ENCODE measurements at places on chromosomes 6 and 20.
A peak's percentile ranks its signal among the peaks of the same experiment; 100 is the strongest.

DNA sequence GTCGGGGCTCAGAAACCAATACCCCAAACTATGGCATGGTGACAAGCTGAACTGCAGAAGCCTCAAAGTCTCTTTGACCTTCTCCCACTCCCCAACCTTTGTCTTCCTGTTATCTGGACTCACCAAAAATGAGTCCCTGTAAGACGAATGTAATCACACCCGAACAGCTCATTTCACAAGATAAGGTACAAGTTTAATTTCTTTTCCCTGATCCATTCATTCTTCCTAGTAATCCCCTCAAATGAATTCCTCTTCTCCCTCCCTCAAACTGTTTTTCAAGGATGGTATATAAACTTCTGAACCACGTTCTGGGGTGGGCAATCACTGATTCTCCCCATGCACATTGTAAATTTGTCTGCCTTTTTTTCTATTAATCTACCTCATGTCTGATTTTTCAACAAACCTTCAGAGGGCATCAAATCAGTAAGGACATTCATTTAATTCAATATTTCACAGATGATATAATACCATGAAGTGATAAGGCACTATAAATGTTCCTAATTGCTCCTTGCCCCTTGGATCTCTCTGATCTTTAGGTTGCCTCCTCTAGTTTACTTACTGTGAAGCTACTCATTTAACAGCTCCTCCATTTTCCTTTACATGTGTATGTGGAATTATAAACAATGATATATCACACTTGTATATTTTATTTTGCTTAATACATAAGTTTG is 77.2 kb downstream of the OR2B2 start:
- DNase-seq, result no peak

DNA sequence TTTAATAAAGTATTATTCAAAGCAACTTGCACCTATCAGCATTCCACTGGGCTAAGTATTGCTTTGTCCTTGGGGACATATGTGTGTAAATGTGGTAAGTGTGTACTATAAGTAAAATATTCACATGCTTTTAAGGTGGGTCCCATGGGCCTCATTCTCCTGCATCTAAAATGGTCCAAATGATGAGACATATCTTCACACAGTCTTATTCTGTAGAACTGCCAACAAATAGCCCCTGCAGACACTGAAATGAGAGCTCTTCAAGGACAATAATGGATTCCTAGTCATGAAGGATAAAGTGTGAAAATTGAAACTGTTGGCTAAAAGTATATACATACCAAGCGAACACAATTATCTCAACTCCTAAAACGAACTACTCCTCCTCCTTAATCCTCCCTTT is 81.8 kb downstream of the SMLR1 start:
- no peak for DNase-seq

DNA sequence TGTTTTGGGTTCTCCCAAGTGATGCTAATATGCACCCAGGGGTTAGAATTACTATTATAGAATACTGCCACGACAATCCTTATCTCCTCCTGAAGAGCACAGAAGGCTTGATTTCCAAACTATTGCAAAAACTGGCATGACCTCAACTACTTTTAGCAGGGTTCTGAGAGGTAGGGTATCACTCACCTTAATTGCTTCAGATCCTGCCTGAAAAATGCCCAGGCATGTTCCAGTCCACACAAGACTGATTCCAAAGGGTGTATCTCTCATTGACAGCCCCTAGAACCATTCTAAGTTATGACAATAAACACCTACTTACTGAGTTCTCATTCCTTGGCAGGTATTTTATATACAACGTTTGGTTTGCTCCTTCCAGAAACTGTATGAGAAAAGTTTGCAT is 5.0 kb upstream of the DSE start:
- DNase-seq, result no peak

GRCh38 chr6:30830438-30830837 is 53.9 kb upstream of the DDR1 start:
- DNase-seq, result no peak

DNA sequence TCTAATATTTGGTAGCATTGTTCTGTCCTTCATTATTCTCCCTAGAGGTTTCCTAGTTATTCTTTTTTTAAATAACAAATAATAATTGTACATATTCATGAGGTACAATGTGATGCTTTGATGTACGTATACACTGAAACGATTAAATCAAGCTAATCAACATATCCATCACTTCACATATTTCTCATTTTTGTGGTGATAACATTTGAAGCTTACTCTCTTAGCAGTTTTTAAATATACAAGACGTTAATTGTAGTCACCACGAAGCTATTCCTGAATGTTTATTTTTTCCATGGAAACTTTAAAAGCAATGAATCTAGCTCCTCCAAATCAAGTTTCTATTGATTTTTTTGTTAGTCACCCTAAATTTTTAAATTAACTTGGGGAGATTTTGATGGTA is 116.5 kb upstream of the PRND start:
- DNase-seq, result no peak

- no peak for DNase-seq
These were observed 20.1 kb upstream of the ZNF451 start for GRCh38 chr6:57069920-57070331.

DNA sequence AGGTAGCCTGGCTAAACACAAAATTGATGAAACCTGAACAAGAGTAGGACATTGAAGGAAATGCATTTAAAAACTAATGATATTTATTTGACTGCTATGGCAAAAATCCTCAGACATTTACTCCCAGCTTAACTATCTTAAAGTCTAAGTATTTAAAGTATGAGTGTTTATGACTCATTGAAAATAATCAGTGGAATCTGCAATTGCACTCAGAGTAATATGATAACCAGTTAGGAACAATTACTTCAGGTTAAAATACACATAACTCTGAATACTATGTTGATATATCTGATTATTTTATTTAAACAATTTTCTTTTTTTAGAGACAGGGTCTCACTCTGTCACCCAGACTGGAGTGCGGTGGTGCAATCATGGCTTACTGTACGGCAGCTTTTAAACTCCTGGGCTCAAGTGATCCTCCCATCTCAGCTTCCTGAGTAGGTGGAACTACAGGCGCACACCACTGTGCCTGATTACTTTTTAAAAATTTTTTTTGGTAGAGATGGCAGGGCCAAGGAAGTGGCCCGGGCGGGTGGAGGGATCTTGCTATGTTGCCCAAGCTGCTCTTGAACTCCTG is 43.9 kb downstream of the FILIP1 start:
- DNase-seq, result no peak

DNA sequence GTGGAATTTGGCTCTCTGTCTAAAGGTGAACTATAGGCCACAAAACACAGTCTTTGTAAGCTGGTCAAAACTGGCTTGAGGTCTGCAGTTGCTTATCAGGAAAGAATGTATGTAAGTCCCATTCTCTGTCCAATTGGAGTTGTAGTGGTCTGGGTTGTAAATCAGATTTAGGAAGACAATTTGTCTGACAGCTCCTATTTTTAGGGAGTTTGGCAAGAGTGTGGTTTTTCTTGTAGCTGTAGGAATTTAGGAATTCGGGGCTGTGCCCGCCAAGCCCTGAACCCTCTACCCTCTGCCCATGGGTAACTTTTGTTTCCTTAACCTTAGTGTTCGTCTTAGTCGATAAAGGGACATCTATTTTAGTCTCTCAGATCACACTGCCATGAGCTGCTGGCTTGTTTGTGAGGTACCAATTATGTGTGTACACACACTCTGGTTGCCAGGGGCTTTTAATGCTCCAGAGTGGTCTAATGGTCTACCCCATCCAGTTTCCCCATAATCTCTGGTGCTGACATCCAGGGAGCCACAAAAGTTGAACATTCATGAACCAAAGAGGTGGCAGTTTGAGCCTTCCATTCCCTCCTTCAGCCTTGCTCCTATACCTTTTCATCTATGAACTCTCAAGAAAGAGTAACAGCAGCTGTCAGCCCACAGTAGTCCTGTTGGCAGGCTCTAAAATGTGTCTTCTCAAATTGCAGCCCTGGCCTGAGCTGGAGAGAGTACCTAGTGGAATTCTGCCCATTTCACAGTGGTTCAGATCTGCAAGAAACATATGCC is 93.0 kb downstream of the ANKRD6 start:
- no peak for DNase-seq

DNA sequence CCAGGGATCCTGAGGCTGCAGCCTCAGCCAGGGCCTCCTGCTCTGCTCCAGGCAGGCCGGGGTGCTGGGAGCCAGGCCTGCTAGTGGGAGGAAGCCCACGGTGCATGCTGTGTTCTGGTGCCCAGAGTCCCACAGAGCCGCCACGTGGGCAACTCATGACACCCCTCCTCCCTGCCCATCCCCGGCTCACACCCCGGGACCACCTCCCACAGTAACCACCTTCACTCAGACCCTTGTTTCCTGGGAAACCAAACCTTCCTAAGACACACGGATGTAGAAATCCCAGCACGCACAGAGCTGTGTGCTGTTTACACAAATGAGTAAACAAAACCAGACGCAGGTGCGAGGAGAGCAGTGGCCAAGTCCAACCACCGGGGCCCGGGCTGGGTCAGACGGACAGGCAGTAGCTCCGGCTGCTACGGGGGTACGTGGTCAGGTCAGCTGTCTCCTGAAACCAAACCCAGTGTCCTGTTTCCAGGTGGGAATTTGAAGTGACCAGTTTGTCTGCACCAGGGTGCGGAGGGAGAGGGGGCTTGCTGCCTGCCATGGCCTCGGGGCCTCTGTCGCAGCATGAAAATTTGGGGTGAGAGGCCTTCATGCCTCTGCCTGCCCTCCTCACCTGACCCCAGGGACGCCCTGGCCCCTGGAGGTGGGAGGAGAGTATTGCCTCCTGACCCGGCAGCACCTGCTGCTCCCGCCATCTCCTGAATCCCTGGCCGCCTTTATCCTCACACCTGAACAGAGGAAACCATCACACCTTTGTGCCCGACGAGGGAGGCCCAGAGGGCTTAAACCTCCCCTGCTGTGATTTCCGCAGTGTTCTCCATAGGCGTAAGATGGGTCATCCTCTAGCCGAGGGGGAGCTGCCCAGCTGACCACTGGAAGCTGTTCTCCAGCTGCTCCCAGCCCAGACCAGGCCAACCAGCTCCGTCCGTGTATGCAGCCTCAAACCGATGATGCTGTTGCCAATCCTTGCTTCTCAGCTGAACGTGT is 52.0 kb upstream of the SMOC2 start:
- no peak for DNase-seq

DNA sequence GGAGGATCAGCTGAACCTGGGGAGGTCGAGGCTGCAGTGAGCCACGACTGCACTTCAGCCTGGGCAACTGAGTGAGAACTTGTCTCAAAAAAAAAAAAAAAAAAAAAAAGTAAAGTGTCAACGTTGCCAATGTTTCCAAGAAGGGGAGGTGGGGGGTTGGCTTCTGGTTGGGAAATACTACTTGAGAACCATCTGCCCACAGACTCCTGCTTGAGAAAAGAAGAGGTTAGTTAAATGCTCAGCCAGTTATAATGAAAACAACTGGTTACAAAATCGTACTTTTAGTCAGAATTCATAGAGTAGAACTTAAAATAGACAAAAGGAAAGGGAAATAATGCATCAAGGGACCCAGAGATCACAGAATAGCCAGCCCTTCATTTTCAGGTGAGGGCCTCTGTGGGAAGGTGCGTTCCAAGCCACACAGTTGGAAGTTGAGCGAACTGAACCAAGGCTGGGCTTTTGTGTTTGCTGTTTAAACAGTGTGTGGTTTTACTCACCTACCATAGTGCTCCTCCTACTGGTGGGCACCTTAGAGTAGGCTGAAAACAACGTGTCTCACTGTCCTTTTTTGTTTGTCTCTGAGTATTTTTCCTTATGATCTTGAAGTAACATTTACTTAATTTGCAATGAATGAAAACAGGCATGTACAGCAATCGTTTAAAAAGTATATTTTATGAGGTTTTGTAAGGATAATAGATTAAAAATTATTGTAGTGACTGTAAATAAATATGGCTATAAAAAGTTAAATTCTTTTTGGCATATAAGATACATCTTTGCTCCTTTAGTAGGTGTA is 200.7 kb downstream of the BCAS1 start:
- DNase-seq, result peak; percentile 43

- peak; percentile 56 for DNase-seq
These were observed 9.6 kb upstream of the PKIG start for GRCh38 chr20:44572551-44573500.

DNA sequence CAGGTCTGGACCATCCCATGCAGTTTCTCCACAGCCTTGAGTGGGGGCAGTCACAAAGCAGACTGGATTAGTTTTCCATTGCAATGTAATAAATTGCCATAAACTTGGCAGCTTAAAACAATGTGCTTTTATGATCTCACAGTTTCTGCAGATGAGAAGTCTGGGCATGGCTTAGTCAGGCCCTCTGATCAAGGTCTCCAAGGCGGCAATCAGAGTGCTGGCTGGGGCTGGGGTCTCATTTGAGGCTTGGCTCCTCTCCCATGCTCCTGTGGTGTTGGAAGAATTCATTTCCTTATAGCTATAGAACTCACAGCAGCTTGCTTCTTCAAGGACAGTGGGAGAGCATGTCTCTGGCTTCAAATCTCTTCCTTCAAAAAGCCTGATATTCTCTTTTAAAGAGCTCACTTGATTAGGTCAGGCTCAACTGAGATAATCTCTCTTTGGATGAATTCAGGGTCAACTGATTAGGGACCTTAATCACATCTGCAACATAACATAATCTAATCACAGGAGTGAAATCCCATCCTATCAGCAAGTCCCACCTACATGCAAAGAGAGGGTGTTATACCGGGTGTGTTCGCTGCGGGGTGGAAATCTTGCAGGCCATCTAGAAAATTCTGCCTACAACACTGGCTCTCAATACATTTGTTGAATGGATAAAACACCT is 77.4 kb upstream of the SULF2 start:
- DNase-seq, result no peak

DNA sequence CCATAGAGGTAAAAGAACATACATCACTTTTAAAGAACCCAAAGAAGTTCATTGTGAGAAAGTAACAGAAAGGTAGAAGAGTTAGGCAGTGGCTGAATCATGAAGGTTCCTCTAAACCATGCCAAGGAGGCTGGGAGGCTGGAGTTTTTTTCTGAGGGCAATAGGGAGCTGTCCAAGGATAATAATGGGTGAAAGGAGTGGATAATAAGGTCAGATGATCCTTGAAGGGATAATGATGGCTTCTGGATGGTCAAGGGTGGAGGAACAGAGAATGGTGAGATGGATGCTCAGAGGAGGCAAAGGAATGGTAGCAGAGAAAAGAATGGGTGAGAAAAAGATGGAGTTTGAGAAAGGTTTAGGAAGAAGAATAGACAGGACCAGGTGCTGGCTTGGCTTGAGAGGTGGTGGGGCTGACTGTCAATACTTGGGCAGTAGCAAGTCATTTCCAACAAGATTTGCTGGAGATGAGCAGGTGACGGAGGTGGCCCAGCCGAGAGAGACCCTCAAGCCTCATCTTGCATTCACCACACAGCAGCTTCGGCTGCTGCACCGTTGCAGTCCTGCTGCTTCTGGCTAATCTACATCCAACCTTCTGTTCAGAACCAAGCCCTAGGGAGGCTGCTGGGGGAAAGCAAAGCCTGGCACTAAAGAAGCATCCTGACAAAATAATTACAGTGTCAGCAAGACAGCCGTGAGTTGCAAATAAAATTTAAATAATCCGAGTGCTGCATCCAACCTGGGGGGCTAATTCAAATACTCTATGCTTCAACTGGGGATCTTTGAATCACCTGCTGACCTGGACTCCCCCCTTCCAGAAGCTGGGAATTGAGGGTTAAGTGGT is 131.2 kb upstream of the KCNG1 start:
- no peak for DNase-seq

GRCh38 chr6:121521164-121521555 is 85.7 kb downstream of the GJA1 start:
- no peak for DNase-seq
